Effector CD4-positive, alpha-beta T cell (primary cell): ENCODE measurements at places on chromosomes 5 and 9.

DNA sequence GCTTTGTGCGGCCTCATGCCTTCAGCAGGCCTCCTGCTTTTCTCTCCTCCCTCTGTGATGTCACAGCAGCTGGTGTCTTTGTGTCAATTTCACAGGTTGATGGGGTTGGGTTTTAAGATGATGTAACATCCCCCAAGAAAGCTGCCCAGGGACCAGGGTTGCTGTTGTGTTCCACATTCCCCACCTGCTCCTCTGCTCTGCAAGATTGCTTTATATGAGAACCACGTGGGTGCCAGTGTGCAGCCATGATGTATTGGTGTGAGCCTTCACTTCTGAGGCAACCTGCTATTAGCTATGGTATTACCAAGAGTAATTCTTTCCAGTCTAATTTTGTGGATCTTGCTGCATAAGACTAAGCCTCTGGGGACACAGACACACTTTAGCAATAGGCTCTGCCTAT is 213.0 kb upstream of the ADAMTS16 start:
- no peak for DNase-seq

DNA sequence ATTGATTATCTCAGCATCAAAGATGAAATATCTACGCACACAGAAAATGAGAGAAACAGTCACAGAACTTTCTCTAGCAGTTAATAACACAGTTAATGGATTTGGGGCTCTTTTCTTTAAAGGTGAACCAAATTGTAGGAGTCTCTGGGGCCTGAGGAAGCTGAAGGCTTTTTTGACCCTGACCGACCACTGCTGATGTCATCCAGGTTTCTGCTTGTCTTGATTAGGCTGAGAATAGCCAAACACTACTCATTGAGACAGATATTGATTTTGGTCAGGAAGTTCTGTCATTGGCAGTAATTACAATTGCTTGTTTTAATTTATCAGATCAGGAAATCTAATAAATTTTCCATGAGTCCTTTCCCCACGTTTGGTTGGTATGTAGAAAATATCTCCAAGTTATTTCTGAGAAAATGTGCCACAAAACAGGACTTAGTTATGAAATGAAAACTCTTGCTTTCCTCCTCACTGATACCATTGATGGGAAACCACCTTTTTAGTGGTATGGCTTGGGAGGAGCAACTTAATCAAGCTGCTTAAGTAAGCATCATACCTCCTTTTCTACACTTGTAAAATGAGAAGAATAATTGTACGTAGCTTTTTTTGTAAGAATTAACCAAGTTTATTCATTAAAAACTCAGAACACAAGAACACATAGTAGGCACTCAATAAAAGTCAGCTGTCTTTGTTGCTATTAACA is 19.7 kb downstream of the CARTPT start:
- DNase-seq, result no peak

DNA sequence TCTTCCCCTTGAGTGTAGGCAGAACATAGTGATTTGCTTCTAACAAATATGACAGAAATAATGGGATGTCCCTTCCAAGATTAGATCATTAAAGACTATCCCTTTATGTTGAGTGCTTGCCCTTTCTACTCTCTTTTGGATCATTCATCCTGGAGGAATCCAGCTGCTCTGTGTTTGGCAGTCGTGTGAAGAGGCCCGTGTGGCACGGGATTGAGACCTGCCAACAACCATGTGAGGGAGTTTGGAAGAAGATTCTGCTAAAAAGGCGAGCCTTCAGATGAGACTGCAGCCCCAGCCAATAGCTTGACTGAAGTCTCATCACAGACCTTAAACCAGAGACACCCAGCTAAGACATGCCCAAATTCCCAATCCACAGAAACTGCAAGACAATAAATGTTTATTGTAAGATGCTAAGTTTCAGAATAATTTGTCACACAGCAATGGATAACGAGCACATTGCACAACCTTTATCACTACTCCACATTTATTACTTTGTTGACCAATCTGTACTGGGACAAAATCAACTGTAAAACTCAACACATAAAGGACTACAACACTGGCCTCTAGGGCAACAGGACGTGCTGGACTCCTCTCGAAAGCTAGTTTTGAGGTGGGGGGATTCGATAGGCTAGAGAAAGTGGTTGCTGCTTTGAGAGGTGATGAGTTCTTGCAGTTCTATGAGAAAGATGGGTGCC is 42.8 kb downstream of the ANGPTL2 start:
- DNase-seq, result no peak

- no peak for DNase-seq
These were observed 54.9 kb downstream of the SLC44A1 start for GRCh38 chr9:105299190-105299854.

GRCh38 chr5:102638316-102638715 is 116.8 kb upstream of the PAM start:
- no peak for DNase-seq

- no peak for DNase-seq
These were observed 48.8 kb downstream of the PAPPA start for GRCh38 chr9:116202219-116202912.

DNA sequence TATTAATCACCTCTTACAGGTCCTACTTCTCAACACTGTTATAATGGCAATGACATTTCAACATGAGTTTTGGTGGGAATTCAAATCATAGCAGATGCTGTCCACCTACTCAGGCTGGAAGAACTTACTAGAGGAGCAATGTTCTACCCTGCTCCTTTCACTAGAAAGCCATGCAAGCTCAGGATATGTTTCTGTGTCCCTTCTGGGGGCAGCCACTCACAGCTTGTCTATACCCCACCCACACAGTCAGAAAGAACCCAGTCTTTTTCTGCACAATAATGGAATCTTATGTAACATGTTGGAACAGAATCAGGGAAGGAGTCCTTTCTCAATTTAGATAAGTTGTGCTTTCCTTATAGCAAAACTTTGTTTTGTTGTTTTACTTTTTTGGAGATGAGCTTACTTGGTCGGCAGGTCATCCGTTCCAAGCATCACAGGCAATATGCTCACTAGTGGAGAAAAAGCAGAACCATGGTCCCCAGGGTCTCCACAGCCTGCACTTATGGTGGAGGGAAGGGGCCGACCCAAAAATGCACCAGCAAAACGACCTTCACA is 53.3 kb upstream of the ICE1 start:
- no peak for DNase-seq

- no peak for DNase-seq
These were observed 4.3 kb downstream of the FAM163B start for GRCh38 chr9:133604856-133605255.

DNA sequence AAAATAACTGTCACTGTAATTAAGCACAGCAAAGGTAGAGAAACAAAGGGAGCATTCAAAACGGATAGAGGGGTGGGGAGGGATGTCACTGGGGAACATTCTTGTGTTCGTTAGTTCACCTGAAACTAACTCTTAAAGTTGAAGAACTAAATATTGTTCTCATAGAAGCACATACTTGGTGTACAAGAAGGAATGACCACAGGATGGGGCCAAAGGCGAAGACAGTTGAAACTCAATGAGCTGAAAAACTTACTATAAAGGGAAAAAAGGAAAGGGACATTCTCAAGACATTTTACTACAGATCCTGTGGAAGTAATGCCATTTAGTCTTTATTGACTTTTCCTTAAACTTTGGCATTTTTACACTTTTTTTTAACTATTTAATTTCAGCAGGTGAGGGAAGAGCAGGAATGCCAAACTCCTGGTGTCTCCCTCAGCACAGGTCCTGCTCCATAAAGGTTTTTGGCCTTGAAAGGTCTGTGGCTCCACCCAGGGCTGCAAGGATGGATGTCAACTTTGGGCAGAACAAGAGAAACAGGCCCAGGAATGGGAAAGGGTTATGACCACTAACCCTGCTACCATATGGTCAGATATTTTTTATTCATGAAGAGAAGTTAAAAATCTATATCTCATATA is 197.6 kb upstream of the RASA1 start:
- no peak for DNase-seq

DNA sequence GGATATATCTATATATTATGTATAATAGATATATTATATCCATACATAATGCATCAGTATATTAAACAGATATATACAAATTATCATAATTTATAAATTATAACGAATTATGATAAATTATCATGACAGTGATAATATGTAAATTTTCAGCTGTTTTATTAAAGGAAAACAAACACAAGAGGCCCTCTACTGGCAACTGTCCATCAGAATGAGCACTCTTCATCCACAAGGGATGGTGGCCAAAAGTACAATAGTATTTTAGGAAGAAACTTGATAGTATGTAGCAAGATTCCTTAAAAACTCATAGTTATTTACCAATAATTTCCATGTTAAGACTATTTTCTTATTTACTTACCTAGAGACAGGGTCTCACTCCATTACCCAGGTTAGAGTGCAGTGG is 113.3 kb upstream of the LPAR1 start:
- no peak for DNase-seq

DNA sequence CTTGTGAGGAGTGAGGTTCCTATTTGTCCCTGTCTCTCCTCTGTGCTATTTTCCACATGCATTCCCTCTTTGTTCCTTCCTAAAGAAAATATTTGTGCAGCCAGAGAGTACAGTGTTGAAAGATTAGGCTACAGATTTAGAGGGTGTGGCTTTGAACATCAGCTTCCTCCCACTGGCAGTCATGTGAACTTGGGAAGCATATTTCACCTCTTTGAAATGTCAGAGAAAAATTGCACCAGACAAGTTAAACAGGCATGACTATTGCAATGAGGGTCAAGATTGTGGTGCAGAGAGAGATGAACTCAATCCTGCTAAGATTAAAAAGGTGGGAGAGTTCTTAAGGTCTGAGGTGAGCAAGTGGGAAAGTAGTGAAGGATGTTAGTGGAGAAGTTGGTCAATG is 641.0 kb downstream of the DNAH5 start:
- DNase-seq, result no peak

GRCh38 chr5:34676416-34676815 is 20.3 kb downstream of the RAI14 start:
- DNase-seq, result no peak

GRCh38 chr5:129244478-129244877 is 149.9 kb downstream of the ISOC1 start:
- DNase-seq, result no peak

- no peak for DNase-seq
These were observed 65.2 kb downstream of the STARD4 start for GRCh38 chr5:111447099-111447498.

GRCh38 chr5:999724-1000123 is 8.9 kb upstream of the NKD2 start:
- no peak for DNase-seq

DNA sequence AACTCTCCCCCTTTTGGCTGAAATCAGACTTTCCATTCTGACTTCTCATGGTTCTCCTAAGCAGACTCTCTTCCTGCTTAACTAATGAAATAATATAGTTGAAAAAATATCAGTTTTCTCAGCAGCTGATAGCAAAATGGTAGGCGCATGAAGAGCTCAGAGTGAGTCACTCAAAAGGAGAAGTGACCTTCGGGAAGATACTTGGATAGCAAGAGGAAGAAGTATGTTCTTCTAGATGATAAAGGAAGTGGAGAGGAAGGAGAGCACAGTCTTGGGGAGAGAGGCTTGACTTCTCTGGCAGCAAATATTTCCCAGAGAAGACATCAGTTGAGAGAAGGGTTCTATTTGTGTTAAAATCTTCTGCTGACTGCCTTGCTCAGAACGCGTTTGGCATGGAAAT is 101.5 kb downstream of the TAF11L14 start:
- no peak for DNase-seq

DNA sequence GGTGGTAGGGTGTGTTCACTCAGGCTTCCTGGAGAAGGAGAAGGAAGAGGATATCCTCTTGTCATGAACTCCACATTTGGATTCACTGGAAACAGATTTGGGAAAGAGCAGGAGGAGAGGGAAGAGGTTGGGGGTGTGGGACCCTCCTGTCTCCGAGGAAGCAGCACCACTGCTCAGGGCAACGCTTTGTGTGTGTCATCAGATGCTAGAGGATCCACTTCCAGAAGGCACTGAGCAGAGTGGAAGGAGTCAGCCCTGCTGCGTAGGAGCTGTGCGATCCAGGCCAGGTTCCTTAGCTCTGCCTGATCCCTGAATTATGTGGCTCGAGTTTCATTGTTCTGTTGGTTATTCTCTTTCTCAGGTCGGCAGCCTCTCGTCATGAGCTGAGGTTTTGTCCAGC is 37.3 kb upstream of the TJP2 start:
- DNase-seq, result no peak

DNA sequence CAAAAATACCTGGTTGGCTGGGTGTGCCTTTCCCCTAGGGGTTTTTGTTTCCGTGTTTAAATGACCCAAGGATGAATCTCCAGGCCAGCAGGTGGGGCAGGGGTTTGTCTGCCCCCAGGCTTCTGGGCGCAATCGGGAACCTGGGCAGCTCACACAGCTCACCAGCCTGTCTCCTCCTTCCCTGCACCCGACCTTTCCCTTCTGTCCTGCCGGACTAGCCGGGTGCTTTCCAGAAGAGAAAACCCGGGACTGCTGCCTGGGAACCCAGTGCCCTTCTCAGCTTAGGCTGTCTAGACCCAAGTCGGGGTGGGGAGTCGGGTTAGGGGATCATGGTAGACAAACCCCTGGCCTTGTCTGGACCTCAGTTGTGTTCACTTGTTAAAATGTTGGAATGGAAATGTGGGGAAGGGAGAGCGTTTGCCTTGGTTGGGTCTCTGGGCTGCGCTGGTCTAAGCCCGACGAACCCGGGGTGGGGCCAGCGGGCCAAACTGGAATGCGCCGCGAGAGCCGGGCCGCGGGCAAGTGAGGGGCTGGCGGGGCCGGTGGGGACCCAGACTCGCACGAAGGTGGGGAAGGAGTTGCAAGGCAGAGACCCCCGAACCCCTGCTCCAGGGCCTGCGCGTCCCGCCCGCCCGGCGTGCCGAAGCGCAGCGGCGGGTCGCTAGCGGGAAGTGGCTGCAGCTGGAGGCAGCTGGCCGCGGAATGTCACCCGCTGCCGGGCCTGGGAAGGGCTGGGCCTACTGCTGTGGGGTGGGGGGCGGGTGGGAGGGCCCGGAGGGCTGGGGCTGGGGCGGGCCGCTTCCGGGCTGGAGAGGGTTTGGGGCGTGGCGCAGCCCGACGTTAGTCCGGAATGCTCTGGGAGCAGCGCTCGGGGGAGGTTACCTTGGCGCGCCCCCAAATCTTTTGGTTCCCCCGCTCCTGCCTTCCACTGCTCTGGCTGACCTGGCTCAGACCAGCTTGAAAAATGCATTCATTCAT is 84.6 kb downstream of the DAB2IP start:
- no peak for DNase-seq

DNA sequence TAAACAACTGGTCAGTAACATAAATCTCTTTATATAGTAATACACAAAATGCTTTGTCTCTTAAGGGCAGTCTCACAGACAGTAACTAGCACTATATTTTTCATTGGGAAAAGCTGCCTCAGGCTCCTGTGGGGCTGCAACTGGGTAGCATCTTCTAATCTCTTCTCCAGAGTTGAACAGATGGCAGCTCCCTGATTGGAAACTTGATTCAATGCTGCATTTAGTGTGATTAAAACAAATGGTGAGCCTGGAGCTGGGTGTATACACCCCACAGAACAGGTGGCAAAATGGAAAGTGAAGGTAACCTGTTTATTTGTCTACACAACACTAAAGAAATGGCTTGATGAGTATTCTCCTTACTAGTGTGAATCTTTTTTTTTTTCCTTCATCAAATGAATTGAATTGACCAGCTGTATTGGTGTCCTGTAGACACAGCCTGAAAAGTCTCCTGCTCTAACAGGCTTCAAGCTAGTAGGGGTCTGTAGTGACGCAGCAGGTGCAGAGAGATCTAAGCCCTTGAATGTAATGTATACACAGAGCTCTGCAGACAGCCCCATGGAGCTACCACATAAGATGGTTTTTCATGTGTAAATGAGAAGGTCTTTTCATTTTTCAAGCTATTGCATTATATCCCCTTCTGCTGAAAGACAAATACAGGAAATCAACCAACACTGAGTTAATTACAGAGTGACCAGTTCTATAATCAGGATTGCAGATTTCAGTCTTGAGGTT is 43.3 kb downstream of the IZUMO3 start:
- DNase-seq, result no peak

GRCh38 chr9:97752274-97752673 is 55.1 kb upstream of the XPA start:
- no peak for DNase-seq
